Kasumi-1 (cell line): ENCODE measurements at places on chromosomes 6 and 20.
A peak's percentile ranks its signal among the peaks of the same experiment; 100 is the strongest.

DNA sequence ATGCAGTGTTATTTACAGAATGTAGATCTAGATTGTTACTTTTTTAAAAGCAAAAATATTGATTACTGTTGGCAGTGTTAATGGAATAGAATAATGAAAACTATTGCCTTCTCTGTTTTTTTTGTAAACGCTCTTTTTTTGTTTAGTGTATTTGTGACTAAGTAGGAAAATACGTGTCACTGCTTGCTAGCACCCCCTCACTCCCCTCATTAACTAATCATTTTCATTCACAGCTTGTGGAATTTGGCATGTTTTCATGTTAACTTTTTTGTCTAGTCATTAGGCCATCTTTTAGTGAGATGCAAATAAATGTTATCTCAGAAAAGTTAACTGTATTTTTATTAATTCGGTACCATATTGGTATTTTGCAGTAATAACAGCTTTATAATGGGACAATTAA lies 29.8 kb downstream of the ADGRG6 start:
- DNase-seq, result no peak

DNA sequence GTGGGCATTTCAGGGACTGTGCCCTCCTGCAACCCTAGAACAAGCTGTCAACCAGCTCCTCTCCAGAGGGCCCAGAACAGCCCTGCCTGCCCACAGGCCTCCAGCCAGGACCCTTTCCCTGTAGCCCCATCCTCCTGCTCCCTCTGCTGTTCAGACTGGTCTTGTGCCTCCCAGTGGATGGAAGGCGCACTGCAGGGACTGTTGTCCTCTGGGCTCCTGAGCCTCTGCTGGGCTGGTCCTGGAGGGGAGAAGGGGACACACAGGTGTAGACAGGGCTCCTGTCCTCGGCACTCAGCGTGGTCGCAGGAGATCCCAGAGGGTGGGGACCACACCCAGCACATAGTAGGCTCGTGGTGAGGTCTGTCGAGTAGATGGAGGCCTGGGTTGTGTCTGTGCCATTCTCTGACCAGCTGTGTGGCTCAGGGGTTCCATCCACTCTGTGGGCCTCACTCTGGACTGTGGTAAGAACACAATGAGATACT lies 11.5 kb downstream of the ITPR3 start:
- DNase-seq, result peak; percentile 23

DNA sequence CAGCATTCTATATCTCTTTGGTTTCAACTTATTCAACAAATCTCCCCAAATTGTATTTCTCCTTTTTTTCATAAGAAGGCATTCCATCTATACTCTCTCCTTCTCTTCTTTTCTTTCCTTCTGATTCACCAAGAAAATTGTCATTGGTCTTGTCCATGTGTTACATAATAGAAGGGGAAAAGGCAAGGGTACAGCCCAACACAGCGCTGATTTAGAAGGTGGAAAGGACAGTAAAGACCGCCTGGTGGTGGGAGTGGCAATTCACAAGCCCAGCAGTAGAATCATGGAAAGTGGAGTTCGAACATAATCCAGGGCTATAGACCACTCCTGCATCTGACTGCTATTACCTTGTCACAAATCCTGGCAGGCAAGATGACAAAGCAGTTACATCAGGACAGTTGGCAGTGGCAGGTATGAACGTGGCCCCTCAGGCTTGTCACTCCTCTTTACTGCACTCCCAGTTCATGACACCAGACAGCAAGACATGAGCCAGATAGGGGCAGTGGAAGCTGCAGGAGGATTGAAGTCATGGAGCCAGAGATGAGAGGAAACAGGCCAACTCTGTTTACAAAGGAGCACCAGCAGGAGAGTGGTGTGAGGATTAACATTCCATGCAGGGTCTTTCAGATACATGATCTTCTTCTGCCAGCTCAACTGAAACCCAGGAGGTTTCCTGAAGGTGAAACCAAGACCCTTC lies 2.1 kb upstream of the TNFAIP3 start:
- no peak for DNase-seq

DNA sequence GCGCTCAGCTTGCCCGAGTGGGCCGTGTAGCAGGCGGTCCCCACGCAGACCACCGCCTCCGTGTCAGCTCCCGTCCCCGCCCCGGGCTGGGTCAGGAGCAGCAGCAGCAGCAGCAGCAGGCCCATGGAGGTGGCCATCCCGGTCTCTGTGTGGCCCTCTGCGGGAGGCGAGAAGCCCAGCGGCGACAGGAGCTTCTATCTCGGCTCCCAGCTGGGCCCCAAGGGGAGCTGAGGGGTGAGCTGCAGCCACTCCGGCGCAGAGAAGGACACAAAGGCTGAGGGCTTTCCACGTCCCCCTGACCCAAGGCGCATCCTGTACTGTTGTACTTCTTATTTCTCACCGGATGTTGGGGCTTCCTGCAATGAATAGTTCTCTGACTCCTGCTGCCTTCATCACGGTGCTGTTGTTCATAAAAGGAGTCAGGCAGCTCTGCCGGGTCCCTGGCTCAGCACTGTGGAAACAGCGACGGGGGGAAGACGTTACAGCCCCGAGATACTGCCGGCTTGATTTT lies at the start of gene CD93:
Gene CD93 (minus strand): TSS at position 269 of the 511 bp plus-strand sequence. CDS start 132 bp downstream, at position 137.
- DNase-seq, result peak; percentile 90

DNA sequence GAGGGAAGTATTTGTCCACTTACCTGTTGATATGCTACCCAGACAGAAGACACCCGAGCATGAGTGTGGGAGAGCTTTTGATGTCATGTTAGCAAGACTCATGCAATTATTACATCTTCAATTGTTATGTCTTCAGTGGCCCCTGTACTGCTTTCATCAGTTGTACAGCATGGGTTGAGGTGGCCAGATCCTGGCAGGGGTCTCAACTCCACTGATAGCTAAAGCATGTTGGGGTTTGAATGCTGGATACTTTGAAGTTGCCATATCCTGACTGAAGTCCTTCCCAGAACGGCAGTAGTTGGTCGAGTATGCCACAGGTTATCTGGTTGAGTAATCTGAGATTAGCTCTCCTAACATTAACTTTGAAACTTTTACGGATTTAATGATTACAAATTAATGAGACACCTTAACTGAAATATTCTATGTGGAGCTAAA lies 46.7 kb downstream of the LRRN4 start:
- no peak for DNase-seq

DNA sequence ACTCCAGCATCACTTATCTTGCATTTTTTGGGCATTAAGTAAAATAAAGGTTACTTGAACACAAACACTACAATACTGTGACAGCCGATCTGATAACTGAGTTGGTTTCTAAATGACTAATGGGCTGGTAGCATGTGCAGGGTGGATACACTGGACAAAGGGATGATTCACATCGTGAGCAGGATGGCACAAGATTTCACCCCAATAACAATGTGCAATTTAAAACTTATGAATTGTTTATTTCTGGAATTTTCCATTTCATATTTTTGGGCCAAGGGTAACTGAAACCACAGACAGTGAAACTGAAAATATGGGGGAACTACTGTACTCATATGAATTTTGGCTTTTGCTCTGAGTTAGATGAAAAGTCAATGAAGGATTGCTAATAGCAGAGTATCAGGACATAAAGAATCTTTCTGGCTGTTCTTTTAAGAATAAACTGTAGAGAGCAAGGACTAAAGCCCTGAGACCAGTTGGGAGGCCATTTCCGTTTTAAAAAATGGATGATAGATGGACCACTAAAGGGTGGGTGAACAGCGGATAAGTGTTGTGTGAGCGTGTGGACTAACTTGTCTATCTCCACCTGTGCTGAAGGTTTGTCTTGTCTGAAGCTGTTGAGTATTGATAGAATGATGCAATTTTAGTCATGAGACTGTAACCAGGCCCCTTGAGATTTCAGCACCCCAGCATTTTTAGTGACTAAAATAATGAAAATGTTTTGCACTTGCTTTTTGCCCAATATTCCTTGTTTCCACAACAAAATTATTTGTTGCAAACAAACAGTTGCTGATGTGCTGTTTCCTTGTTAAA lies 8.2 kb downstream of the SPINT3 start:
- no peak for DNase-seq

DNA sequence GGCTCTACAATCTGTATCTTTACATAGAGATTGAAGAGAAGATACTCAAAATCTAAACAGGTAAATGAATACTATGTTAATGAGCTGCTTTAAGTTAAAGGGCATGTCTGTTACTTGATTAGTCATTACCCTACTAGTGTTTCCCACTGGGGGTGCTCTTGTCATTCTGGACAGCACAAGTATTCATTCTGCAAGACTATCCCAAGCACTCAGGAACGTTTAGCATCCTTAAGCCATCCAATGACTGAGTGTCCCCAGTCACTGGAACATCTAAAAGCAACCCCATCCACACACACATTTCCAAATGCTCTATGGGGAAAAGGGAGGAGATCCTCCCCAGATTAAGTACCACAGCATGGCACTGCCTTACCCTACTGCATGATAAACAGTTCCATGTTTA lies 25.7 kb downstream of the EZR start:
- peak; percentile 53 for DNase-seq

- DNase-seq, result no peak
Observed at GRCh38 chr20:23234311-23235078, 116.1 kb upstream of the NXT1 start.

GRCh38 chr6:147278891-147279290 lies 74.7 kb downstream of the STXBP5 start:
- no peak for DNase-seq

- no peak for DNase-seq
Observed at GRCh38 chr6:139482287-139482686, 107.8 kb upstream of the CITED2 start.

DNA sequence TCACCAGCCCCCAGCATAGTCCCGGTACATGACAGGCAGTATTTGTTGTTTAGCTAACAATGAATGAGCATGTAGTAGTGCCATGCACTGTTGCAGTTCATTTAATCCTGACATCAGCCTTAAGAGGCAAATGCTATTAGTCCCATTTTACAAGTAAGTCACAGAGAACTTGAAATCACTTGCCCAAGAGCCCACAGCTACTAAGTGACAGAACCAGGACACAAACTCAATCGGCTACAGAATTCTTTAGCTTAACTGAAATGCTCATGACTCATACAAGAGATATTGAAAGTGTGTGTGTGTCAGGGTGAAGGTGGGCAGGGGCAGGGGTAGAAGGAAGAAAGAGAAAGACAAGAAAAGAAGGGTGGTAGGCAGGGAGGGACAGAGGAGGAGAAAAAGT lies 52.7 kb downstream of the UNC5CL start:
- no peak for DNase-seq

GRCh38 chr6:154125421-154125820 lies 86.4 kb downstream of the OPRM1 start:
- no peak for DNase-seq

GRCh38 chr6:133827766-133828165 lies 61.1 kb upstream of the TCF21 start:
- DNase-seq, result no peak

DNA sequence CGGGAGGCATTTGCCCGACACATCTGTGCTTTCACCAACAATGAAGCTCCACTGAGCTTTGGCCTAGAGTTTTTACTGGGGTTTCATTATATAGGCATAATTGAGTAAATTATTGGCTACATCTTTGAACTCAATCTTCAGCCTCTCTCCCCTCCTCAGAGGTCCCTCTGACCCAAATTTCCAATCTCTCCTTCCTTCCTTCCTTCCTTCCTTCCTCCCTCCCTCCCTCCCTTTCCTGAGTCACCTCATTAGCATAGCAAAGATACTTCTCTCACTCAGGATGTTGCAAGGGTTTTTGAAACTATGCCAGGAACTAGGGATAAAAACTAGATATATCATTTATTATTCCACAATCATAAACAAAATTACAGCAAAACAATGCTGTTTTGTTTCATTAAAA lies 238.2 kb upstream of the PRND start:
- DNase-seq, result no peak

DNA sequence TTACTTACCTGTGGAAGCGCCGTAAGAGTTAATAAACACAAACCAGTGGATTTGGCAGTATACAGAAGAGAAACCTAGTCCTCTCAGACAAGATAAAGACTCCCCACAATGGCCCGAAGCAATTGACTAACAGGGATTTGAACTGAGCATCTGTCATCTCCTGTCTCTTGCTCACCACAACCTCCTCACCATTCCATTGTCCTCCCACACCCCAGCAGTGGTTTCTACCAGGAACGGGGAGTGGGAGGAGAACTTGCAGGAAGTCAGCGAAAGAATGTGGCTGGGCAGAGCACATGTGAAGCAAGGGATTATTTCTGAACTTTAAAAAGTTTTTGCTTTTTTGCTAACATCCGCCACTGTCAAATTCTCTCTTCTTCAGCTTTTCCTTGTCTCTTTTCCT lies 24.6 kb upstream of the TAAR1 start:
- DNase-seq, result peak; percentile 42

- no peak for DNase-seq
Observed at GRCh38 chr20:43220612-43221011, 30.9 kb upstream of the PTPRT start.

- no peak for DNase-seq
Observed at GRCh38 chr20:55173601-55174000, 698.2 kb downstream of the DOK5 start.

GRCh38 chr6:143528164-143528811 lies 16.8 kb upstream of the FUCA2 start:
- peak; percentile 42 for DNase-seq

DNA sequence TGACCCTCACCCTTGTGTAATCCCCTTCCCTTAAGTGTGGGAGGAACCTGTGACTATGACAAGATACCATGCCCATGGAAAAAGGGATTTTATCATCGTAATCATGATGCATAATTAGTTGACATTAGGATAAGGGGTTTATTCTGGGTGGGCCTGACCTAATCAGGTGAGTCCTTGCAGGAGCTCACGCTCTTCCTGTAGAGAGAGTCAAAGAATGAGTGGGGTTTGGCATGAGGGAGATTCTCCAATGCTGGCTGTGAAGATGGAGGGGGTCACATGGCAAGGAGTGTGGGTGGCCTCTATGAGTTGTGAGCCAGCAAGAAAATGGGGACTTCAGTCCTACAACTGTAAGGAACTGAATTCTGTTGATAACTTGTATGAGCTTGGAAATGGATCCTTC lies 342.0 kb upstream of the TSHZ2 start:
- DNase-seq, result no peak

- no peak for DNase-seq
Observed at GRCh38 chr6:38942442-38942841, 106.1 kb upstream of the GLP1R start.

- no peak for DNase-seq
Observed at GRCh38 chr20:57568088-57568896, 7.4 kb downstream of the PCK1 start.

DNA sequence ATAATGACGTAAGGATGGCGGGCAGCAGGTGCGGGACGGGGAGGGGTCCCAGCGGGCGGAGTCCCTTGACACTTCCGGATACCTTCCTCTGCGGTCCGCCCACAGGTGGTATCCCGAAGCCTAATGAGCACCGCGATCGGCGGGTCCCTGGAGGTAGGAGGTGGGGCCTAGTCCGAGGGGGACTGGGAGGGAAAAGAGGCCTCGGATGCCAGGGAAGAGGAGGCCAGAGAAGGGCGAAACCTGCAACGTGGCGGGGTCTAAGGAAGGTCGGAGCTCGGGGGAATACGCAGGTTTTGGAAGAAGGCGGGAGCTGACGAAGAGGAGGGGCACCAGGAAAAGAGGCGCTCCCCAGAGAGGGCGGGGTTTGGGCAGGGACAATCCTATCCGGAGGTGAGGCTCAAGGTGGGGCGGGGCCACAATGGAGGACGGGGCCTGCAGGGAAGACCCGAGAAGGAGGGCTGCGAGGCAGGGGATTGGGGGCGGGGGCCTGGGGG lies 3.7 kb downstream of the PRSS16 start:
- no peak for DNase-seq

GRCh38 chr6:24149296-24149695 lies 23.3 kb downstream of the NRSN1 start:
- DNase-seq, result no peak
